NCI-H82 (cell line): ENCODE measurements at places on chromosomes 2 and 18.

- peak; percentile 7 for DNase-seq
Measured at GRCh38 chr2:208990716-208991115, 433.1 kb upstream of the MAP2 start.

GRCh38 chr2:46400016-46400415, 79.3 kb upstream of the TMEM247 start:
- no peak for DNase-seq

GRCh38 chr2:174142290-174142689, 106.0 kb downstream of the OLA1 start:
- no peak for DNase-seq

DNA sequence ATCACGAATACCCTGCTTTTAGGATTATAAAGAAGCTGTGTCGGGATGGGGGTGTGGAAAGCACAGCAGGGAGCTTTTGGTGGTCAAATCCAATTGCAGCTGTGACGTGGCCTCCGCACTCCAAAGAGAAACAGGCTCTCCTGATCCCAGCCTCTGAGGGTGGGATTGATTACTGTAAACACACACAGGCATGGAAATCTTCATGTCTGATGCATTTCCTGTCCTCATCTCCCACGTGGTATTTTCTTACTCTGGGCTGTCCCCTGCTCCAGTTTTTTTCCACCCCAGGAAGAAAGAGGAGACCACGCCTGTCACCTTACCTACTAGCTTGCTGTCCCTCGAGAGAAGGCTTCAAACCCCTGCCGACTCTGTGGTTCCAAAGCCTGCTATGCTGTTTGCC, 22.7 kb downstream of the RNF152 start:
- peak; percentile 10 for DNase-seq

DNA sequence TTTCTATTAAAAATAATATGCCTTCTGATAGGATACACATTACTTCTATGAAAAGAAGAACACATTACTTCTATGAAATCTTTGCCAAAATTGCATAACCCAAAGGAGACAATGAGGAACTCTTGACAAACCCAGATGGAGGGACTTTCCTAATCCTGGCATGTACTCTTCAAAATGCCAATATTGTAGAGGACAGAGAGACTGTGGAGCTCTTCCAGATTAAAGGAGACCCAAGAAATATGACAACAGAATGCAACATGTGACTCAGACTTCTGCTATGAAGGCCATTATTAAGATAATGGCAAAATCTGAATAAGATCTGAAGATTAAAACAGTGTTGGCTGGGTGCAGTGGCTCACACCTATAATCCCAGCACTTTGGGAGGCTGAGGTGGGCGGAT, 22.2 kb downstream of the SOWAHC start:
- no peak for DNase-seq

DNA sequence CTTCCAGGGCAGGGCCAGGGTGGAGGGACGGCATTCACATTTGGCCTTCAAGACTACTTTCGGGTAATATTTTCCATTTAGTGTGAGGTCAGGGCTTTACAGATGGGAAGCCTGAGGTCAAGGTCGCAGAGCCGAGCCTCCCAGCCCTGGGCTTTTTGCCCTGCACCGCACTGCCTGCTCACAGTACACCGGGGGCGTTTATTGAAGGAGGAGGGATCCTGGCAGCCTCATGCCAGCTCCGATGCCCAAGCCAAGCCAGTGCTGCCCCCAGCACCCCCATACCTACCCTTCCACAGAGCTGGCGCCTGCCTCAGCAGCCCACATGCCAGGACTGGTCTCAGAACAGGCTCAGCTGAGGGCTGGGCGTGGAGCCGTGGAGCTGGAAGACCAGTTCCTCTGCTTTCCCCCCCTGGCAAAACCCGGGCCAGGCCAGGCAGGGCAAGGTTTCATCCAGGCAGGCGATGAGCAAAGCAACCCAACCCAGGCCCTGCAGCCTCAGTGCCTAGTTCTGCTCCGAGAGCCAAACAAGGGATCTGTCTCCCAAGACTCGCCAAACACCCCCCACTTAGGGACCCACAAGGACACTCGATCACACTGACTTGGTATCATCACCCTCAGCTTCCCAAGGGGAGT, 11.9 kb downstream of the SDC1 start:
- DNase-seq = no peak

- DNase-seq = no peak
Measured at GRCh38 chr18:433298-433697, 67.2 kb downstream of the COLEC12 start.

- DNase-seq = no peak
Measured at GRCh38 chr18:25805939-25806338, 284.5 kb downstream of the SS18 start.

GRCh38 chr18:57666818-57667497, 45.3 kb upstream of the NARS1 start:
- DNase-seq = no peak

GRCh38 chr2:146241023-146241422, 1603.8 kb upstream of the ACVR2A start:
- no peak for DNase-seq

DNA sequence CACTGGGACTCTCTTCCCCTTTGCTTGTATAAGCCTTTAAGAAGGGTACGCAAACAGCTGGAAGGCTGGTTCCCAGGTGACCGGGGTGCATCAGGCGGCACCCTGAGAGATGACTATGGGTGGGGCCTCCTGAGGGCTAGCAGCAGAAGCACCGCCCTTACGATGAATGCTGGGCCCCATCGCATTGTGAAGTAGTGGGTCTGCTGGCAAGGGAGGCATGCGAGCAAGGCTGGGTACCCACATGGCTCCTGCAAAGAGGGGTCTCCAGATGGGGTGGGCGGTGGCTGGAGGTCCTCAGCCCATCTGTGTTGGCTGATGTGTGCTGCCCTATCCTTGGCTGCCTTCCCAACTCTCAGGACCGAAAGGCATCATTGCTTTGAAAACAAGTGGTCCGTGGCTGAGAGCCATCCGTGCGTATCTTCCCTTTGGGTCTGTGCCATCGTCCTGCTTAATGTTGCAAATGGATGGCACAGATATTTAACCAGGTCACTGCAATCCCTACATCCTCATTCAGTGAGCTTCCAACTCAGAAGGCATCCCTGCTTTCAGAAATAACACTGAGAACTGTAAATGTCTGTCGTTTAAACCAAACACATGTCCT, 83.5 kb upstream of the GPC1 start:
- DNase-seq = no peak

DNA sequence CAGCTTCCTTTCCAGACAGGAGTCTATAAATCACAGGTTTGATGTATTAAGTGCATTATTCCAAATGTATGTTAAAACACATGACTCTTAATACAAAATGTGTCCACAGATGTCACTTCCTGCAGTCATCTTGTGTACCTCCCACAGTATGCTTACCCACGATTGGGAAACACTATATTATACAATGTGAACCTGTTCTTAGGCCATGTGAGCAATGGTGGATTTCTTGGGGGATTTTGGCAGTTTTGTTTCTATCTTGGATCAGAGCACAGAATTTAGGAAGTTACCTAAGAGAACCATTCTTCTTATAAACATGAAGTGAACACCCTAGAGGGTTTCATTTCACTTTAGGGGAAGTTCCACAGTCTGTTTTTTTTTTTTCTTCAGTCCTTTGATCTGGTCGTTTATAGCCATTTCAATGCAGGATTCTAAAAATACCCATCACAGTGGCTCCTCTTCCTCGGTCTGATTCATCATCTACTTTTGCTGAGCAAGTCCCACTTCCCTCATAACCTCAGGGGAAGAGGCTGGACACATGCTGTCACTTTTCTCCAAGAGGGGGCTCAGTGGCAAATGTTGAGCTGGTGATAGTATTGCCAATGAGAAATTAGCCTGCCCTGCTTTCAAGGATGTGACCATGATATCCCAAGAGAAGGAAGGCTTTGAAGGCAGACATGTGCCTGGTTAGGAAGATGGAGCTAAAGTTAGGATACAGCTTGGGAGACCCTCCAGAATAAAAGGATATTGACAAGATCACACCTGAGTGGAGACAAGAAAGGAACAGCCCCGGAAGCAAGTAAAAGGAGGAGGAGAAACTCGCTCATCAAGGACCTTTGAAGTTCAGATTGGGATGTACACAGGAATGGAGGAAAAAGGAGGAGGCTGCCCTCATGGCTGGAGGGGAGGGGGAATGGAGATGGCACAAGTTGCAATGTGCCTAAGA, 22.6 kb downstream of the PLEK start:
- DNase-seq = no peak

DNA sequence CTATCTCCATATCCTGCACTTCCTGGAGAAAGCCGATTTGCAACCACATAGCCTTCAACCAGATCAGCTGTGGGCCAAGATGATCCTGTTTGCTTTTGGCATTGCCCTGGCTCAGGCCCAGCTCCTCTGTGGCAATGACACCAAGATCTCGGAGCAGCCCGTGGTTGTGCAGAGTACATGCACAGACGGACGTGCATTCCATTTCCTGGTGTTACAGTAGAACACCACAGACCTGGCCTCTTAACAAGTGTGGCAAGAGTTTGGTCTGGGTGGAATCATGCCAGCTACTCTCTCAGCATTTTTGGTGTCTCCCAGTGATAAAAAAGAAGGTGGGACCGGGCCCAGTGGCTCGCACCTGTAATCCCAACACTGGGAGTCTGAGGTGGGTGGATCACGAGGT, 20.0 kb downstream of the MALT1 start:
- no peak for DNase-seq
